ENCODE measurements at places on chromosomes 1 and 21.

DNA sequence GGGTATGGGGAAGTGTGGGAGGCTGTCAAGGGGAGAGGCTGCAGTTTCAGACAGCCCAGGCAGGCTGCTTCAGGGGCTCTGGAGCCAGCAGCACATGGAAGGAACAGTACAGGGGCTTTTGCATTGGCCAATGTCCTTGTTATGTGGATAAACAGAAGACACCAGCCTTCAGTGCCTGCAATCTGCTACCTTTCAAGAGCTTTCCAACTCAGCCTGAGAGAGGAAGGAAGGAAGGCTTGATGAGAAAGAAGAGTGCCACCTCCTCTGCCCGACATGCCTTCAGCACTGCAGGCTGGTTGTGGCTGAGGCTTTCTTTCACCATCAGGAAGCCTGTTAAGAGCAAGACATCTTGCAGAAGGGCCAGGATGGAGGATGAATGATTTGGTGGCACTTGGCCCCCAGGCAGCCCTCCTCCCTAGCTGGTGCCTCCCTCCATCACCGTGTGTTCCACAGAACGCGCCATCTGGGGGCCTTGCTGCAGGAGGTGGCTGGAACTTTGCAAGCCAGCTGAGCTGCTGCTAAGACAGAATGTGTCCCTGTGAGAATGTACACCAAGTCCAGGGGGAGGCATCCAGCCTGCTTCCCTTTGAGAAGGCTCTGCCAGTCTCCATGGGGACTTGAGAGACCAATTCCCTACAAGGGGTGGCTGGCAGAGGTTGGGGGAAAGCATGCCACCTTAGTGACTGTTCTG lies 372.4 kb upstream of the PROX1 start:
- DNase-seq = no peak

DNA sequence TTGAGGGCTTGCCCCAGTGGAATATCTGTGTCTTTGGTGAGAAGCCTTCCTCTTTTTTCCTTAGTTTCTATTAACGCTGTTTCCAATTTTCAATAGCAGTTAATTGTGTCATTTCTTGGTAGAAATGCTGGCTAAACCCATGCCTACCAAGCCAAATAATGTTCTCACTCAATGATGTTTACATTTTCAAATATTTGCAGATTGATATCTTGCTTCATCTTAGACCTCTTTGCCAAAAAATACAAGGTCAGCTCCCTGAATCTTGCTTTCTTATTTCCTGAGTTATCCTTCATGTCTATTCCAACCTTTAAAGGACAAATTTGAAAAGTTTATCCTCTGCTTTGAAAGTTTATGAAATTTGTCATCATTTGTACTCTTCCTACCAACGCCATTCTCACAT lies 5.1 kb downstream of the KCNJ15 start:
- DNase-seq = no peak

GRCh38 chr1:193663965-193664364 lies 477.6 kb upstream of the B3GALT2 start:
- no peak for DNase-seq

GRCh38 chr1:76176000-76176399 lies 101.5 kb downstream of the ST6GALNAC3 start:
- DNase-seq = no peak

DNA sequence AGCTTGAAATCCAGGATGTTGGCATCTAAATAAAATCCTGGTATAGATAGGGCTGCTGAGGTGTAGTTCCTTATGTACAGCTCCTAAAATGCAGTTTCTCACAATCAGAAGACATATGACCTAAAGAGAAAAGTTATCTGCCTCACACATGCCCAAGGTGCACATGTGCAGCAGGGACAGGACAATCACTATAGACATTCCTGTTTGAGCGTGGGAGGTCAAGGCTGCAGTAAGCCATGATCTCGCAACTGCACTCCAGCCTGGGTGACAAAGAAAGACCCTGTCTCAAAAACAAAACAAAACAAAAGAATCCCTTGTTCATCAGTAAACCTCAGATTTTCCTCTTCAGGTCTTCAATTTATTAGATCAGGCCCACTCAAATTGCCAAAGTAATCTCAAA lies 66.1 kb downstream of the SPATA6 start:
- no peak for DNase-seq

DNA sequence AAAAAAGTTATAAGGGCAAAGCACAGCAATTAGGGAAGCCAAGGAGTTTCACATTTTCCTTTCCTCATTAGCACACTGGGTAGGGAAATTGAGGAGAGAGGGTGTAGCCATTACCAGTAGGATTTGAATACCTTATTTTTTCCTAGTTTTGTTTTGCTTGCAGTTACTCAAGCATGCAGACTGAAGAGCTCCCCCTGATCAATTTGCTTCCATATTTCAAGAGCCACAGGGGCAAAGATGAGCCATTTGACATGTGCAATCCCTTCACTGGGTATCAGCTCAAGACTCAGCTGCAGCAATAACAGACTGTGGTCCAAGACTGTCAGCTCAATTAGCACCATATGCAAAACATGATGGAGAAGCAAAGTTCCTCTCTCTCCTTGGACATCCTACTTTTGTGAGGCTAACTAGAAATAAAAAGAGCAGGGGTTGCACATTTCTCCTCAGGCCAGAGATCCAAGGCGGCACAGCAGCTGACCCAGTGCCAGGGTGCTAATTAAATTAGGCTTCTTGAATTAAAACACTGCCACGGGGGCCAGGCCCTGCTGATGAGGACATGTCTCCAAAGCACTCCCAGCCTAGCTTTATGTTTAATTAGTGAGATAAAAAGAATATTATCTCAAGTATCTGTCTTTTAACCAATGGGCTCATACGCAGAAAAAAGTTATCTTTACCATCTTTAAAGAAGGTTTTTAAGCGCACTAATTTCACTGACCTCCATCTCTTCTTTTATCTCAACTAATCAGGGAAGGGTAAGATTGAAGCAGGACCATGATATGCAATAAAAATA lies 36.7 kb upstream of the LRRC53 start:
- no peak for DNase-seq

- DNase-seq = no peak
Measured at GRCh38 chr1:20086800-20087199, 16.8 kb downstream of the PLA2G5 start.

DNA sequence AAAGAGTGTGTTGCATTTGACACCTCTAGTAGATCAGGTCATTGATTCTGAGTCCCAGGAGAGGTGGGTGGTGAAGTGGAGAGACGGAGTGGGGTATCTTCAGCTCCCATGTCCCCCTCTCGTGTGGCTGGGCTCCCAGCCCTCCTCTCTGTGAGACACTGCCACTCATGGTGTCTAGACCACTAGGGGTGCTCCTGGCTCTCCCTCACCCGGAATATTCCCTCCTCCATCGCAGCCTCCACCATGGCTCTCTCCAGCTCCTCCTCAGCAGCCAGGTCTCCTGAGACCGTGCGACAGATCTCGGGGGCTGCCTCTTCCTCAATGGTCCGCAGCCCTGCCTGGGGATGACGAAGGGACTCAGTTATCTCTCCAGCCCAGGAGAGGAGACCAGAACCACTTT lies 20.6 kb upstream of the KIF21B start:
- DNase-seq = no peak

GRCh38 chr1:19062258-19063029 lies 106.0 kb upstream of the IFFO2 start:
- no peak for DNase-seq

Measured in KBM-7 (cell line).